ENCODE measurements at places on chromosomes 16 and 17. TPM values are rescaled to one million over a fixed set of nuclear protein-coding genes. Genes with fewer than 3 reads are reported as not detected.

DNA sequence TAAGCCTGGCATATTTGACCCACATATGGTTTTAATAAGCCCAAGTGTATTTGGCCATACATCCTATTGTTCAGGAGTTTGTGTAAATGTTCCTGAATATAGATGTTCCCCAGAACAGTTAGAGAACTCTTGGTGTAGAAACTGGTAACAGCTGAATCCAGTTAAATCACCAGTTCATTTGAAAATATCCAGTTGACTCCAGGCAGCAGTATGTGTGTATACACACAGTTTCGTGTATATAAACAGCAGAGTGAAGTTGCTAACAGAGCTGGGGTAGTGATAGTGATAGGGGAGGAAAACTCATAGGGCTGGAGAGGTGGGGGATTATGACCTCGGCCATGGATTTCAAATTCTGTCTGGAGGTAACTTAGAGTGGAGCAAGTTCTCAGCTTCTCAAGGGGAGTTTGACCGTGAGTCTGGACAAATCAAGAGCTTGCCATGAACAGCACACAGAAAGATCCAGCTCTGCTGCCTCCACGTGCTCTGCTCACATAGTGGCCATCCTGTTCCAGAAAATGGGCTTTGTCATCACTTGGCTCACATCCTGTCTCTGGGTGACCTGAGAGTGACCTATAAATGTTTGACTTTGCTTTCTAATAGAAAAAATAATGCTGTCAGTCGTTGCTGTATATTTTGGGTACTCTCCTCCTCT, 30.6 kb upstream of the MMD start:
- no peak for DNase-seq

DNA sequence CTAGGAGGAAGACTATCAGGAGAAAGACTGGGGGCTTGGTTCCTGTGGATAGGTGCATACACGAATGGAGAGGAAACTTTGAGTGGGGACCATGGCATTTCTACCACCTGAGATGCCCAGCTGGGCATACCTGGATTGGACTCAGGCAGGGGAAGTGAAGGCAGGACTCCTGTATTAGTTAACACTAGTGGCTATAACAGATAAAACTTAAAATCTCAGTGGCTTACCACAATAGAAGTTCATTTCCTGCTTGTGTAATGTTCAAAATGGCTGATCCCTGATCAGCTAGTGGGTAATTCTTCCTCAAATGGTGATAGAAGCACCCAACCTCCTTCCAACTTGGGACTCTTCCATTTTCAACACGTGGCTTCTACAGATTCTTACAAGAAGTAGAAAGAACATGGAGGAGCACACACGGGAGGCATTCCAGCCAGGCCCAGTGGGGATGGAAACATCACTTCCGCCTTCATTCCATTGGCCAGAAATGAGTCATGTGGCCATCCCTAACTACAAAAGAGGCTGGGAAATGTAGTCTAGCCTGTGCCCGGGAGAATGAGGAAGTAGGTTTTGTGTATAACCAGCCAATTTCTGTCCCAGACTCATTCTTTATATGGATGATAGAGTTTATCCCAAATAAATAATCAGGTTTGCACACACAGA, 112.1 kb downstream of the UTP18 start:
- no peak for DNase-seq

- no peak for DNase-seq
Measured at GRCh38 chr16:57091200-57091974, 996 bp upstream of the CPNE2 start.

- no peak for DNase-seq
Measured at GRCh38 chr17:9389111-9389527, 186.5 kb downstream of the STX8 start.

DNA sequence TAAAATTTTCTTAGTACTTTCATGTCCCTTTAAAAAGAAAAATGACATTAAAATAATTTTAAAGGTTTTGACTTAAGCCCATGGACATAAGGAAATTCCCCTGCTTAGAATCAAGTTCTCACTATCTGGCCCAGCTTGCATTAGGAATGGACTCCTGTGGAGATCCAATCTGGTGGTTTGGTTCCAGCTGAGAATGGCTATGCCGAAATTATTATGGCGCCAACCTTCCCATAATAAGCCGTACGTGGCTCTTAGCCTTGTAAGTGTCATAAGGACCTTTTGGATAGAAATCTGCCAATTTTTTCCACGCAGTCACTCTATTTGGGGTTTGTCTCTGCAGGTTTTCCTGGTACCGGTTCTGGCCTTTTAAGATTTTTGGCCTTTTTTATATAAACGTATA, 262.1 kb upstream of the MAF start:
- DNase-seq, result no peak

SCIMP gene
- polyA plus RNA-seq, result 0.35 TPM

ZNF469 gene
- not detected for polyA plus RNA-seq

GCSH gene
- polyA plus RNA-seq, result 9.7 TPM

All from naive thymus-derived CD4-positive, alpha-beta T cell (primary cell).